ENCODE measurements at places on chromosomes 7 and 10.

DNA sequence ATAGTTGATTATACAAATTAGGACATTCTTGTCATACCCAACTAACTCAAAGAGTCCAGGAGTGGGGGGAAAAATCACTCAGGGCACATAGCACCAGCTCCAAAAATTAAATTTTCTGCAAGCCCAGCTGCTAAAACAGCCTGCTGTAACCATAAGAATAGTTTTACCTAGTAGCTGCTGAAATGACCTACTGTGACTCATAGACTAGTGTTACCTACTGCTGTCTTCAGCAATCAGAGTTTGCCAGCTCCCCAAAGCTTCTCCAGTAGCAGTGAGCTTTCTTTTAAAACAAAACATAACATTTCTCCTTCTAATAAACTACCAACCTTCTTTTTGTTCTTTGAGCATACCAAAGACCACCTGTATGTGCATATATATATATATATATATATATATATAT lies 4.2 kb upstream of the ARHGAP12 start:
- no peak for DNase-seq

- no peak for DNase-seq
These were observed 91.2 kb downstream of the FAM13C start for GRCh38 chr10:59271160-59271559.

GRCh38 chr10:43576062-43576461 lies 1.6 kb upstream of the ZNF239 start:
- no peak for DNase-seq

DNA sequence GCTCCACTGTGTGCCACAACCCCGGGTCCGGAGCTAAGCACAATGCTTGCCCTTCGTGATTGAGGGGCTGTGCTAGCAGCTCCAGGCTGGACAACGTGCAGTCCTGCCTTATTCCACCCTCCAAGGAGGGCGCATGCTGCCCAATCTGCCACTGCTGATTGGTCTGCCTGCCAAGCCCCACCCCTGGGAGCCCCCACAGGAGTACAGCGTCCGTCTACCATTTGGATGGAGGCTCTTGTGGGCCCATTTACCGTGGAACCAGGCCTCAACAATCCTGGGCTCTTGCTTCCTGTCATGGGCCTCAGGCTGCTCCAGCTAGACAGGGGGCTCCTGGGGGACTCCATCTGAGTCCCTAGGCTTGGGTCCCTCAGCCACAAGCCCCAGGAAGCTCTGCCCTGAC lies 173.3 kb downstream of the SLIT1 start:
- DNase-seq: no peak

- no peak for DNase-seq
These were observed 48.6 kb downstream of the CHST3 start for GRCh38 chr10:72012796-72013195.
